ENCODE measurements at places on chromosomes 2 and 18.
A peak's percentile ranks its signal among the peaks of the same experiment; 100 is the strongest.

DNA sequence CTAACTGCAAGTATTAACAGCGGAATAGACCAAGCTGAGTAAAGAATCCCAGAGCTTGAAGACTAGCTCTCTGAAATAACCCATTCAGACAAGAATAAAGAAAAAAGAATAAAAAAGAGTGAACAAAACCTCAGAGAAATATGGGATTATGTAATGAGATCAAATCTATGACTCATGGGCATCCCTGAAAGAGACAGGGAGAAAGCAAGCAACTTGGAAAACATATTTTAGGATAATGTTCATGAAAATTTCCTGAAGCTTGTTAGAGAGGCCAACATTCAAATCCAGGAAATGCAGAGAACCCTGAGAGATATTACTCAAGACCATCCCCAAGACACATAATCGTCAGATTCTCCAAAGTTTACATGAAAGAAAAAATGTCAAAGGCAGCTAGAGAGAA, 17.3 kb downstream of the PFN4 start:
- no peak for DNase-seq

DNA sequence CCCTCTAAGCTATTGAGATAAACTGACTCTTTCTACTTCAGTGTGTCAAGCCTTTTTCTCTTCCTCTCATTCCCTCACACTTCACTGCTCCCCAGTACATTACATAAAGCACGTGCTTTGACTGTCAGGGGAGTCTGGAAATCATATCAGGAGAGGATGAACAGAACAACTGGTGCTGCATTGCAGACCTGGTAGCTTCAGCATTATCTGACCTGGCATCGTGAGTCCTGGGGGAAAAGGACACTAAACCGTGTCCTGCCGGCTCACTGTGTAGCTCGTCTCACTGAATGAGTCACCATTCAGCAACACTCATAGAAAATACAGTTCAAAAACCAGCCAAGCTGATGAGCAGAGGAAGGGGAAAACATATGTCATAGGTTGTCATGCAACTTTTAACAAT, 108.5 kb upstream of the UNC80 start:
- no peak for DNase-seq

DNA sequence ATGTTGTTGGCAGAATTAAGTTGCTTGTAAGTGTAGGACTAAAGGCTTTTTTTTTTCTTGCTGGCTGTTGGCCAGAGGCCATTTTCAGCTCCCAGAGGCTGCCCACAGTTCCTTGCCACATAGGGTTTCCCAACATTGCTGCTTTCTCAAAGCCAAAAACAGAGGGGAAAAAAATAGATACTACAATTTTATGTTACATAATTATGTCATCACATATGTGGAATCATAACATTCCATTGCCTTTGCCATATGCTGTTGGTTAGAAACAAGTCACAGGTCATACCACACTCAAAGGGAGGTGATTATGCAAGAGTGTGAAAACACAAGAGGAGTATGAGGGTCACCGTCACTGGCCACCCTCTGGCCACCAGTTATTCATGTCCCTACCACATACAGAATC, 154.5 kb downstream of the RTN4 start:
- no peak for DNase-seq

DNA sequence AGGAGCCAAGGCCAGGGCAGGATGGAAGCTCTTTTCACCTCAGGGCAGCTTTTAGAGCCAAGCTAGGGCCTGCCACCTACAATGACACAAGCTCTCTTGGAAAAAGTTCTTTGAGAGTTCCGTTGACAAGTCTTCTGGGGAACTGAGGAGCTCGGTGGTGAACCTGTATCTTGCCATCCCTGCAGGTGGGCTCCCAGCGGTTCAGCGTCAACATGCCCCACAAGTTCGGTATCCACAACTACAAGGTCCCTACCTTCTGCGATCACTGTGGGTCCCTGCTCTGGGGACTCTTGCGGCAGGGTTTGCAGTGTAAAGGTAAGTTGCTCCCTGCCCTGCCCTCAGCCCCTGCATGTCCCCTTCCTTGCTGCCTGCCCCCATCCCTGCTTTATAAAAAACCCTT, 312.8 kb upstream of the EPAS1 start:
- no peak for DNase-seq

- no peak for DNase-seq
Observed at GRCh38 chr18:46502444-46502843, 154.6 kb downstream of the LOXHD1 start.

DNA sequence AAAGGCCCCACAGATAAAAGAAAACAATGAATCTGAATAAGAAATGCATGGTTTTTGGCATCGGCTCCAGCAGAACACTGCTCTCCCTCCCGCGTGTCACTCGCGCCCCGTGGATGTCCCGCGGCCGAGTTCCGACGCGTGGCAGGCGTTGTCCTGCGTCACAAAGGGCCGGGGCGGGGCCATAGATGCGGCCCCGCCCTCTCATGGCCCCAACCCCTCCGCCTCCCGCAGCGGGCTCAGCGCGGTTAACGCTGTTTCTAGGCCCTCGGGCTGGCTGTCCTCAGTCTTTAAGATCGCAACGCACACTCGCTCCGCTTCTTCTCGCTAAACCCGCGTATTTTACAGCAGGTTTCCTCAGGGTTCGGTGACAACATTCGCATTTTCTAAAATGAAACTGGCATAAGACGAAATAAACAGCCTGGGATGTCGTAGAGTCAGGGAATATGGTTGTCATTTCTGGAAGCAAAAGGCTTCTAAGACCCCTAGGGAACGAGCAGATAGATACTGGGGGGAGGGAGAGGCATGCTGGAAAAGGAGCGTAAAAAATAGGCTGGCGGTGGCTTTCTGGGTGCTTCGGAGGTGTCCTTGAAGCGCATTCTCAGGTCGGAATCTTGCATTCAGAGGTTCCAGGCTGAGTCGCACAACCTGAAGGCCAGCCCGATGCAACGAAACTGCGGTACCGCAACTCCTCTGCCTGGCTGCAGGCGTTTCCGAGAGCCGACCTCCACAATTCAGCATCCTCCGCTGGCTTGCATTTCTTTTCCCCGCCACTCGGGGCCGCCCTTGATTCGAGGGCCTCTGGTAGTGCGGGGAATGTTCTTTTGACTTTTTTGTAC, at the start of gene FKBP7:
FKBP7 (minus strand) TSS at position 162 of the 836 bp plus-strand sequence; CDS start at position 61, 101 bp downstream.
- DNase-seq, result peak; percentile 71

GRCh38 chr2:79041032-79041448, 15.5 kb downstream of the REG3G start:
- DNase-seq, result peak; percentile 1

DNA sequence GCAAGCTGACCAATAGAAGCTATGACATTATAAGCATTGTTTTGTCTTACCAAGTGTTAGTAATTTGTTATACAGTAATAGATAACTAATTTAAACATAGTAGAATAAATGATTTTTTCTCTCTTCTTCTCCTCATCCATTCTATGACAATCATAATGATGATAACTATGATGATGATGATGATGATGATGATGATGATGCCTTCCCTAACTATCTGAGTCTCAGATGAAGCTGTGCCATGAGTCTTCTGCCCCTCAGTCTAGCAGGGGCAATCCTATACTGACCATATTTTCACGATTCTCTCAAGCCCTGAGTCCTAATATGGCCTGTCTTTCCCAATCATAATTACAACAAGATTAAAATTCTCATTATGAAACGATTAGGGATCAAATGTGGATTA, 1369.0 kb downstream of the LRP1B start:
- no peak for DNase-seq

DNA sequence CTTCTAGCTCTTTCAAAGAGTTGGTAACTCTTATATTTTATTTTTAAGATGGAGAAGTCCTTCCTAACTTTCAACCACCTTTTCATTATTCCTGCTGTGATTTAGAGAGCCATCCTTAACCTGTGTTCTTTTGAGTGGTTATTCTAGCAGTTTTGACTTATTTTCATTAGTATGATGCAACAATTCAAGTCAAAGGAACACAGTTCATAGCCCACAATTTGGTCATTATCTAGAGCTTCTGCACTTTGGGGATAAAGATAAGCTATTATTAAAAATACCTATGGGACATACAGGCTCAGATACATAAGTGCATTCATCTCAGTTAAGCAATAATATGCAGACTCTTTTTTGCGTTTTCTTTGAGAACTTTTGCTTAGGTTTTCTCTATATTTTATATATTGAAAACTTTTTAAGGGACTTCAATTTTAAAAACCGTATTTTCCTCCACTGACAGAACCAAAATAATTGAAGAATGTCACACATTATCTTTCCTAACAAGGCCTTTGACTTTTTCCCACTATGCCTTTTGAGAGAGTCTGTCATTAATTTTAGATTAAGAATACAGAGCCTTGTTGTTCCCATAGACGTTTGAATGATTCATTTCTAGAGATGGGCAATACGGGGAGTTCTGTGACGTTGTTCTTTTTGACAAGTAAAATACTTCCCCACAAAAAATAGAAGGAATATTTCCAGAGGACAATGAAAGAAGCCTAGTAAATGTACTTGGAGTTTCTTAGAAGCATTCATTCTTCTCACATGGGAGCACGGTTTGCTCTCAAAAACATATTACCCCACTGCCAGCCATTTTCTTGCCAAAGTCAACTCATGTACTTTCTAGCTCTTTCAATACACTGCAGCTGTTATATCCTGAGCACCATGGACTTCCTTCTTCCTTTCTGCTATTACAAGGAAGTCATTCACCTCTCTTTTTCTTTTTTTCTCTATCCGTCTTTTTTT, 42.9 kb upstream of the RASGRP3 start:
- DNase-seq, result no peak

GRCh38 chr18:47254341-47254939, 3.0 kb upstream of the SKOR2 start:
- no peak for DNase-seq

DNA sequence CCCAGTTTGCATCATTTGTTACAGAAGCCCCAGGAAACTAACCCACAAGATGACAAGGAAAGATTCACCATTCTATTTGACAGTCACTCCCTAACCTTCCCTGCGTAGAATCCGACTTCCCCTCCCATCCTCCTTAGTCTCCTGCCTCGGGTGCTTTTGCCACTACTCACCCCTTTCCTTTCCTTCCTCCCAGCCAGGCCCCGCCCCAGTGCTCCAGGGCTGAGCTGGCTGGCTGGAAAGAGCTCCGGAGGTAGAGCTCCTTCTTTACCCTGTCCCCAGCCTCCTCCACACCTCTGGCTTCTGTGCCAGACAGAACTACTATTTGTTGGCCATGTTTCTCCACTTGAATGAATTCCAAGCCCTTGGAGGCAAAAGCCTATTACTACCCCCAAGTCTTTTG, 317.6 kb upstream of the NCKAP5 start:
- DNase-seq, result no peak

- DNase-seq, result no peak
Observed at GRCh38 chr18:26414901-26415440, 133.4 kb downstream of the KCTD1 start.

- no peak for DNase-seq
Observed at GRCh38 chr18:62522178-62522503, 684 bp upstream of the ZCCHC2 start.

DNA sequence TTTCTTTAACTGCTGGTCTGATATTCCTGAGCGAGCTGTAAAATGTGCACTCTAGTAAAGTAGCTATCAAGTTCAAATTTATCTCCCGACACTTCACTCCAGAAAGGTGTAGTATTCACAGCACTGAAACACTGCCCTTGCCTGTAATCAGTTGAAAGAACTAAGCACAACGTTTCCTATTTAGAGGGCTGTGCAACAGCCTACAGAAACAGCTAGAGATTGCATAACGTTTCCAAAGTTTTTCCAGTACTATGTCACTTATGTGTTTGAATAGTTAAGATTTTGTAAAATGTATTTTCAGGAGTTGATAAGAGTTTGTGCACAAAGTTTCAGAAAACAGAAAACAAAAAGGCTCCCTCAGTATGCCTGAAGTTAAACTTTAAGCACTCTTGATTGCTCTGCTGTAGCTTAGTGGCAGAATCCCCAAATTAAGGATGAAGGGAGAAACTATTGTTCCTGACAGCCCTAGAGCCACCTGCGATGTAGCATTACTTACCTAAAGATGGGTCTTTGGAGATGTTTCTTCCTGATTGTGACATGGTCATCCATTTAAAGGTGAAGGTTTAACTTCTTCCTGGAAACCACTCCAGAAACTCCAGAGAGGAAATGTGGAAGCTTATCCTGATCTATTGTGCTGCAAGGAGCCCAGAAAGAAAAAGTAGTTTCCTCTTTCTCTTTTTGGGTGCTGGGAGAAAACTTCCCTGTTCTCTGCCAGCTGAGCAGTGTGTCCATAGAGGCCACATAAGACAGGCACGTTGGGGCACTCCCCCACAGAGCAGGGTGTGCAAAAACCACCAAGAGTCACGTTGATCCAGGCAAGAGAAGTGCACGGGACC, 536 bp downstream of the PDE1A start:
- DNase-seq, result no peak
